Natural killer cell (primary cell): ENCODE measurements at places on chromosomes 3 and 15.

- no peak for DNase-seq
These were observed 107.4 kb downstream of the HES1 start for GRCh38 chr3:194243172-194243837.

- DNase-seq, result no peak
These were observed 1.7 kb downstream of the HOMER2 start for GRCh38 chr15:82950746-82951370.

- peak; percentile 89 for DNase-seq
These were observed 2.9 kb downstream of the RAB43 start for GRCh38 chr3:129118745-129119144.

DNA sequence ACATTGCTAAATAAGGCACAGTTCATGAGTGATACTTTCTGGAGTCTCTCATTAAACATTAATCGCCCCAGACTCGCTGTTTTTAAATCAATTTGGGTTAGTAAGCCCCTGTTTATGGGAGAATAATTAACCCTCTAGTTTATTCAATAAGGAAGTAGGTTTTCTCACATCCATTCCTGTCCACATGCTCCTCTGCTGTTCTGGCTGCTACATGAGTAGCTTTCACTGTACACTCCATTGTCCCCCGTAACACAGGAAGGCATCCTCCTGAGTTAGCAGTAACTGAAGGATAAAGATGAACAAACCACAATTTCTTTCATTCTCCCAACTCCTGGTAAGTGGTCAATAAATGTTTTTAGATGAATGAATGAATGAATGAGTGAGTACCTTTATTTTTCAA lies 378.5 kb downstream of the DIPK2A start:
- no peak for DNase-seq

DNA sequence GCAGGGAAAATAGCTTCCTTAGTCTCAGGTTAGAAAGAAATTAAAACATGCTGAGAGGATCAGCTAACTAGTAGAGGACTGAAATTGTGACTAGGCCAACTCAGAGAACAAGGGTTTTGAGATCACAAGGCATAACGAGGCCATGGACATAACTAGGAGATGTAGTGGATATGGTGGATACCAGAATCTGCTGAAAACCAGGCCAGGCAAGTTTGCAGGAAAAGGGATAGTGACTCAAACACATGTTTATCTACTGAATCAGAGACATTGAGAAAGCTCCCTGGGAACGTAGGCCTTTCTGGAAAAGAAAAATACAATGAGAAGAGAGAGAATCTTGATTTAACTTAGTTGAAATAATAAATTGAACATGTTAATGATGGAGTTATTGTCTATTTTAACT lies 326.5 kb upstream of the GBE1 start:
- DNase-seq, result no peak

DNA sequence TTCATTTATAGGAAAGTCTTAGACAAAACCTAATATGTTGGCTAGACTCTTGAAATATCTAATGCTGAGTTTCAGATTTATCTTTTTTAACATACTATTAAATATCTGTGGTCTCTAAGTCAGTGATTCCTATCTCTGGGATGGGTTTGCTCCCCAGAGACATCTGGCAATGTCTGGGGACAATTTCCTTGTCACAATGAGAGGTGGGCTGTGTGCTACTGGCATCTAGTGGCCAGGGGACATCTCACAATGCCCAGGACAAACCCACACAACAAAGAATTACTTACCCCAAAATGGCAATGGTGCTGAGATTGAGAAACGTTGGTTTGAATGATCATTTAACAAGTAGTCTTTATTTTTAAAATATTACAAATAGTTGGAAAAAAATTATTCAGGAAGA lies 602.1 kb downstream of the MAGI1 start:
- DNase-seq, result no peak

GRCh38 chr15:62280625-62281024 lies 115.5 kb upstream of the C2CD4B start:
- DNase-seq, result no peak

DNA sequence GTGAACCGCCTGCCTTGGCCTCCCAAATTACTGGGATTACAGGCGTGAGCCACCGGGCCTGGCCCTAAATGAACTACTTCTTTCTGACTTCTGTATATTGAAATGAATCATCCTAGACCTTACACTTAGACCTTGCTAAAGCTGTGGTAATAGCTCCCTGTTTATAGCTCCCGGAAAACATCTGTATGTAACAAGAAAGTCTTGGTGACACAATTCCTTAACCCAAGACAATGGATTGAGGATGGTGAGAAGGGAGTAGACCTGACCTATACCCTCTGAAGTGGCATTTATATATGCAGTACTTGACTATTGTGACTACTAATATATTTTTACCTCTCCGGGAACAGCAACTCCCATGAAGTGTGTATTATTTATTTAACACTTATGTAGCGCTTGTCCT lies 48.0 kb upstream of the TBL1XR1 start:
- DNase-seq, result no peak

DNA sequence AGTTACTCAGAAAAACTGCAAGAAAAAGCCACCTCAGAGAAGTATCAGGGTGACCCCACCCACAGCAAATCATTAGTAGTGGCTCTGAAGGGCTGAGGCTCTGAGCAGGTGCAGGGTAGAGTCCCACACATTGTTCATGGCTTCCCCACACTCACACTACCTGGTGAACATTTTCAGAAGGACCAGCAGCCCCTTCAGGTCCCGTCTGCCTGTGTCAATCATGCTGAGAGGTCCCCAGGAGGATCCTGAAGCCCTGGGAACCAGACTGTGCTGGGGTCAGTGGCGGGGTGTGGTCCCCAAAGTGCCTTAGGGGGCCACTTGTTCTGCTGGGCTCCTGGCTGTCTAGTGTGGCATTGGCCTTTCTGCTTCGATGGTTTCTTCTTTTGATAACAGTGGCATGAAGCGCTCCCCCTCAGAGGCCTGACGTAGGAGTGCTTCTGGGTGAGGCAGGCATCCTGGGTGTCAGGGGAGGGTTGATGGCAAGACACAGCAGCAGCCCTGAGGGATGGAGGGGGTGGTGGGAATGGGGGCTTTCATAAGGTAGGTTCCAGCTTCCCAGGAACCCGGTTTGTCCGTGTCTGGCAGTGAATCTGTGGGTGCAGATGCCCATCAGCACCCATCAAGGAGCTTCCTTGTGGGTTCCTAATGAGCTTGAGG lies 19.0 kb upstream of the FANCD2 start:
- no peak for DNase-seq
